ENCODE measurements at places on chromosomes 12 and 14.

GRCh38 chr14:104143521-104144452 is 5.4 kb downstream of the KIF26A start:
- no peak for DNase-seq

DNA sequence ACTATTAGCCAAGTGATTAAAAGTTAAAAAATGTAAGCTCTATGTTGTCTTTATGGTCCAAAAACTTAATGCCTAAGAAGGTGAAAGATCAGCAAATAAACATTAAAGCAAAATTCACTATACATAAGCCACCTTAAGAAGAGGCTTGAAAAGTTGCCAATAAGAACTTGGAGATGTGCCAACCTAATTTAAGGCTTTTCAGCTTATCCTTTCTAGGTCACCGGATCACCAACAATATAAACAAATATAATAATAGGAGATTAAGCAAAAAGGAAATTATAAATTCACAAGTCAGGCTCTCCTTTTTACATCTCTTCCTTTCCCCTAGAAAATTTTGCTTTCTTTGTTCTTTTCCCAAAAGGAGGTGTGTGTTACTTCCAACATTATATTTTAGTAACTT is 30.9 kb downstream of the SLC2A3 start:
- DNase-seq, result no peak

- DNase-seq, result no peak
These were observed 352.7 kb upstream of the NAV3 start for GRCh38 chr12:77477907-77478533.

GRCh38 chr14:42994051-42994736 is 1387.5 kb downstream of the LRFN5 start:
- DNase-seq, result no peak

DNA sequence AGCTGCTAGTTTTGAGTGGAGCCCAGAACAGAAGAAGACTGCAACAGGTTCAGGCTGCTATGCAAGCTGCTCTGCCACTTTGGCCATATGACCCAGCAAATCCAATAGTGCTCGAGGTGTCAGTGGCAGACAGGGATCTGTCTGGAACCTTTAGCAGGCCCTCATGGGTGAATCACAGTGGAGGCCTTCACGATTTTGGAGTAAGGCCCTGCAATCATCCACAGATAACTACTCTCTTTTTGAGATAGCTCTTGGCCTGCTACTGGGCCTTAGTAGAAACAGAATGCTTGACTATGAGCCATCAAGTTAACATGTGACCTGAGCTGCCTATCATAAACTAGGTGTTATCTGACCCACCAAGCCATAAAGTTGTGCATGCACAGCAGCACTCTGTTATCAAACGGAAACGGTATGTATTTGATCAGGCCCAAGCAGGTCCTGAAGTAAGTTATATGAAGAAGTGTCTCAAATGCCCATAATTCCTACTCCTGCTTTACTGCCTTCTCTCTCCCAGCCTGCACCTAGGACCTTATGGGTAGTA is 116.9 kb upstream of the CCDC196 start:
- no peak for DNase-seq

- no peak for DNase-seq
These were observed 921 bp downstream of the RAD51B start for GRCh38 chr14:67820428-67820971.

GRCh38 chr14:50806241-50806933 is 24.6 kb downstream of the NIN start:
- DNase-seq, result no peak

- DNase-seq, result no peak
These were observed 1.2 kb downstream of the KCNJ8 start for GRCh38 chr12:21773263-21773741.

DNA sequence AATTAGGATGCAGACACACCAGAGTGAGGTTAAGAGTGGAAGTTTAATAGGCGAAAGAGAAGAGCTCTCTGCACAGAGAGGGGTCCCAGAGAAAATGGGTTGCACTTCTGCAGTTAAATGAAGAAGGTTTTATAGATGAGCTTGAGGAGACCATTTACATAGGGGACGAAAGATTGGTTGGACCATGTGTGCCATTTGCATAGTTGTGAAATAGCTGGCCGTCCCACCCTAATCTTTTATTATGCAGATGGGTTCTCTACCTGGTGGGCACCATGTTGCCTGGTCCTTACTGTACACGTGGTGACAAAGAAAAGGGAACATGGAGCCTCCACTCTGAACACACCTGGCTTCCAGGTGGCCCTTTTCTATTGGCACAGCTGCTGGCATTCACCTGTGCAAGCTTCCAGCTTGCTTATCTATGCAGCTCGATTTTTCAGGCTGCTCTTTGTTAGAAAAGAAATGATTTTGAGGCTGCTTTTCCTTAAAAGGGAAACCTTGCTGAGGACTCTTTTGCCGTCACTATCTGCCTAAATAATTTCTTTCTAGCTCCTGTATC is 67.1 kb upstream of the SRSF5 start:
- no peak for DNase-seq

DNA sequence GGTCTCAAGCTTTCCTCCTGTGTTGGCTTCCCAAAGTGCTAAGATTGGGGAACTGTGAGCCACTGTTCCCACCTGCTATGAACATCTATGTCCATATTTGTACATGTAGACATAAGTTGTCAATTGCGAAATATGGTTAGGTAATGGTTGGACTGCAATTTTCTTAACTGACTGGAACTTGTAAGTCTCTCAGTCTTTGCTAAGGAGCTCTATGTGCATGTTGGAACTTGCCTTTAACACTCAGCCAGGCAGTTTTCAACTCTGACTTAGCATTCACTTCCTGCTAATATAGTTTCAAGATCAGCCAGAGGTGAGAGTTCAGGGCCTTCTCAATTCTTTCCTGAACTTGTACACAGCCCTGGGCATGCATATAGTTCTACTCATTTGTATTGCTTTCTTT is 44.5 kb upstream of the EEA1 start:
- DNase-seq, result no peak

All from activated CD4-positive, CD25-positive, alpha-beta regulatory T cell (primary cell).